ENCODE measurements at places on chromosomes 1 and 21. TPM values are rescaled to one million over a fixed set of nuclear protein-coding genes. Genes with fewer than 3 reads are reported as not detected.

The ZNF672 gene
- total RNA-seq = 20.2 TPM

The ADGRL2 gene
- total RNA-seq = 18.0 TPM

The APOBEC4 gene
- total RNA-seq = not detected

The RAB3B gene
- 2.2 TPM for total RNA-seq

- no peak for DNase-seq
Measured at GRCh38 chr1:10457875-10458274, 8.0 kb downstream of the CORT start.

DNA sequence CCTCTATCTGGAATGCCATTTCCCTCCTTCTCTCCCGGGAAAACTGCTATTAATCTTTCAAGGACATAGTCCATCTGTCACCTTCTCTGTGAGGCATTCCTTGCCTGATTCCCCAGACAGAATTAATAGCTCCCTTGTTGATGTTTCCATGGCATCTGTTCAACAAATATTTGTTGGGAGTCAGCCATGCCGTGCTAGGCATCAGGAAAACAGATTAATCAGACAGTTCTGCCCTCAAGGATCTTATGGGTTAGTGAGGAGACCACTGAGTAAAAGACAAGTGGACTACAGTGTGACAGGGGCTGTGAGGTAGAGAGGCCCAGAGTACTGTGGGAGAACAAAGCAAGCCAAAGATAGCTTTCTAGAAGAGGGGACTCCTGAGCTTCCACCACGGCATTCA lies 11.4 kb upstream of the MAGOH start:
- no peak for DNase-seq

DNA sequence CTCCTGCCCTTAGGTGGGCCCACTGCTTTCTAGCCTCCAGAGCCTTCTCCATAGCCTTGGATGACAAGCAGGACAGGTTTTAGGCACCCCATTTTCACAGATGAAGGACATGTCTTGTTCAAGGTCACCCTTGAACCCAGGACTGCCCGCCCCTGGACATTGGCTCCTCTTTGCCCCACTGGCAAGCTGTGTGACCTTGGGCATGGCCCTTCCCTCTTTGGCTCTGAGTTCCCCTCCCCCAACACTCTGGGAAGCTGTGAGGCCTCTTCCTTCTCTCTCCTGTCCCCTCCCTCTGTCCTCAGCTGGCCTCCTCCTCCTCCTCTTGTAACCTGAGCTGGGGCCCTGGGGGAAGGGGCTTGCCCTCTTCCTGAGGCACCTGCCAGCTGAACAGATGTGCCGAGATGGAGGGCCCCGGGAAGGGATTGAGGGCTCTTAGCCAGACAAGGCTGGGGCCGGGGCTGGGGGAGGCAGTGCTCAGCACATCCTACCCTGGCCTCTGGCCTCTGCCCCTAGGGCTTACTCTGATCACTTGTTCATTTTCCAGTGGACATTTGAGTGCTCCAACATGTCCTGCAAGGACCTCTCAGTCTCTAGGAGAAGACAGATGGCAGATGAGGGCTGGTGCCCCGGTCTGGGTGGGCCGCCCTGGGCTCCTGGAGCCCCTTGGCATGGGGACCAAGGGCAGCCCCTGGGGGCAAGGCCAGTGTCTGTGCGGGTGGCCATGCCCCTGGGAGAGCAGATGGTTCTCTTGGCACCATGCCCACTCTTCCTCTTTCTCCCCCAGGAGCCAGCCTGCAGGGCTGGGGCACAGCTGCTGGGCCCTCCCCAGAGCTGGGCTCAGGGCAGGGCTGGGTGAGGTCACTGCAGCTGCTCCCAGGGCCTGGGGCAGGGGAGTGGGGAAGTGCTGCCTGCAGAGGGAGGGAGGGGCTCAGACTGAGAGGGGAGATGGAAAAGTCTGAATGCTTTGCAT lies 10.7 kb downstream of the FOXO6 start:
- DNase-seq = no peak

DNA sequence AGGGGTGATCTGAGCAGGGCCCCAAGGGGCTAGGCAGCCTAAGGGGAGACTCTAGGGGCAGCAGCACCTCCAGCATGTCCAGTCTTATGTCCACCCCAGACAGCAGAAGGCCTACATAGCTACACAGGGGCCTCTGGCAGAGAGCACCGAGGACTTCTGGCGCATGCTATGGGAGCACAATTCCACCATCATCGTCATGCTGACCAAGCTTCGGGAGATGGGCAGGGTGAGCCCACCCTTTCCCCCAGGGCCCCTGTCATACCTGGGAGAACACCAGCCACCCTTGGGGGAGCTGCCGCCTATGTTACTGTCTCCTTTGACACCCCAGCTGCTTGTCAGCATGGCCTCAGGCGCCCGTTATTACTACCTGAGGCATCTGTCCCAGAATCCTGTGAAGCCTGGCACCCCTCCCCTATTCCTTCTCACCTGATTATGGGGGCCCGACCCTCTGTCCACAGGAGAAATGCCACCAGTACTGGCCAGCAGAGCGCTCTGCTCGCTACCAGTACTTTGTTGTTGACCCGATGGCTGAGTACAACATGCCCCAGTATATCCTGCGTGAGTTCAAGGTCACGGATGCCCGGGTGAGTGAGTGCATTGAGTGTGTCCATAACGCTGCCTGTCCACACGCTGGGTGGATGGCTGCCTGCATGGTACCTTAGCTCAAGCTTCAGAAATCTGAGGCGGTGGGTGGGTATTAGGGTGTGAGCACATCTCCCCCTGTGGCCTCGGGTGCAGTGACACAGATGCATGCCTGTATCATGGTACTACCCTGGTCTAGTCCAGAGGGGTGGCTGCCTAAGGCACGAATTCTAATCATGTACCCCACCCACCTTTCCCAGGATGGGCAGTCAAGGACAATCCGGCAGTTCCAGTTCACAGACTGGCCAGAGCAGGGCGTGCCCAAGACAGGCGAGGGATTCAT lies 29.7 kb upstream of the KDM4A start:
- DNase-seq = no peak

- no peak for DNase-seq
Measured at GRCh38 chr1:70727886-70728489, 316.9 kb downstream of the CTH start.

DNA sequence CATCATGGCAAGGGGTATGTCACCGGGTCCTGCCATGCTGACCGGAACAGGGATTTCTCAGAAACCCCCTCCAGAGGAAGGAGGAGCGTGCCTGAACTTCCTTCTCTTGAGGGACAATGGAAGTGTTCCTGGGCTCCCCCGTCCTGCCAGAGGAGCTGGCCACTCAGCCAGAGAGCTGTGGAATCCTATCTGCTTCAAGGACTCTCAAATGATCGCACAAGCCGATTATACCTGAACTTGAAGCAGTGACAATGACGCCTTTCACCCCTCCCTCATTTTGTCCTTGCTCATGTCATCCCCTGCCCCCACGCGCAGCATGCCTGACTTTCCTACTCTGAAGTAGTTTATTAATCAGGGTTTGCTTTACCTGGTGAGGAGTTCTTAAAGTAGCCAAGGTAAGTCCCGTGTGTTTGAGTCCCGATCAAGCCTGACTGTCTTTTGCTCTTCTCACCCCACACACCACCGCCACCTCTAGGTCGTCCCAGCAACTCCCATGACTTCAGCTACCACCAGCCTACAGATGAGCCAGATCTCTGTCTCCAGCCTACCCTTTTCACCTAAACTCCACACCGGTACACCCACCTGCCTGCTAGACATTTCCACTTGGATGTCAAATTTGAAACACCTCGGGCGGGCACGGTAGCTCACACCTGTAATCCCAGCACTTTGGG lies 25.0 kb upstream of the PRELP start:
- DNase-seq = no peak

- peak; percentile 85 for DNase-seq
Measured at GRCh38 chr1:94327001-94327690, 89.8 kb upstream of the ARHGAP29 start.

DNA sequence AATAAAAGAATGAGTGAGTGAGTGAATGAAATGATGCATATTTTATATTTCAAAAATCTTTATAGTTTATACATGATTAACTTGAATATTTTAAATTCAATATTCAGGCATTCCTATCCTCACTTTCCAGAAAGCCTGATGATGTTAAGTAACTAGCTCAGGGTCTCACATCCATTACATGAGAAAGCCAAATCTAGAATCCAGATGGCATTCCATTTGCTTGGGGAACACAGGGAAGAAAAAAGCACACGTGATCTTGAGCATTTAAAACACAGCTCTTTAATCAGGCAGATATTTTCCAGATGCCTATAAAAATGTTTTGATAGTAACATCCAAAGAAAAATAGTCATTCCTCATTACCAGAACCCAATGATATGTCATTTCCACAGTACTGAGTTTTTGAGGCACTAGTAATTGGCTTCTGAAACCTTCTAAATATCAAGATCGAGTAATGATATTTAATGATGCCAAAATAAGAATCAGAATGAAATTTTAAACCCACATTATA lies 291.9 kb downstream of the DSCAM start:
- no peak for DNase-seq

GRCh38 chr1:15460708-15461095 lies 4.2 kb downstream of the CELA2A start:
- DNase-seq = peak; percentile 16

DNA sequence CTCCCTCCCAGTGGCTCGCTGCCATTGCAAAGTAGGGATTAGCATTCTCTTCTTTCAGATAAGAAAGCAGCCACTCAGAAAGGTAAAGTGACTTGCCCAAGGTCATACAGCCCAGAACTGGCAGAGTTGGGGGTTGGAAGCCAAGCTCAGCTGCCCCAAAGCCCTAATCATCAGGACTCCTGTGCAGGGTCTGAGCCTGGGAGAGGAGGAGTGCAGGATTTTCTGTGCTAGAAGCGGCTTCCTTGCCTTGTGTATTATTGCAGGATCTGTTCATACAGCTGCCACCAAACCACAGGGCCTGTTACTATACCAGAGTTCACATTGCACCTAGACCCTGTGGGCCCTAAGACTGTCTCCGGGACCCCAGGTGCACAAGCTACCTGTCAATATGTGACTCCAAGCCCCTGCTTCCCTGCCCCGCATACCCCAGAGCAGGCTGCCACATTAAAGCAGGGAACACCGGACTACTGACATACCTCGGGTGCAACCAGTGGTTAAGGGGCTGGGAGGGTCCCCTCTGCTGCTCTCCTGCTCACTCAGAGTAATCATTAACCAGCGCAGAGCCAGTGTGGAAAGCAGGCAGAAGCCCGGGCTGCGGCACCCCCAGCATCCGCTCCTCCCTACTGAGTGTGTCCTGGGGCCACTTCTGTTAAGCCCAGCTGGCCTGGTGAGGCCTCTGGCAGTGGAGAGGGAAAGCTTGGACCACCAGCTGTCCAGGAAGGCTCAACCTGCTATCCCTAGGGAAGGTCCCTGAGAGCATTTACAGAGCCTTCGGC lies 15.8 kb downstream of the HSPG2 start:
- no peak for DNase-seq

DNA sequence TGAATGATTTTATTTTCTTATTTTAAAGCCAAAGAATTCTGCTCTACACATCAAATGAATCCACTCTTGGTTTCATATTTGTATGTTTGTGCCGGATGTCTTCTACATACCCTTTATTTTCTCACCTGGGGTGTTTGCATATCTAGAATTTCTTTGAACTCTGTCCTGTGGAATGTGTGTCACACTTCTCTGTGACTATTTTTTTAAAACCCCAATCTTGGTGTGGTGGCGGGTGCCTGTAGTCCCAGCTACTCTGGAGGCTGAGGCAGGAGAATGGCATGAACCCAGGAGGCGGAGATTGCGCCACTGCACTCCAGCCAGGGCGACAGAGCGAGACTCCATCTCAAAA lies 35.4 kb downstream of the CENPF start:
- no peak for DNase-seq

DNA sequence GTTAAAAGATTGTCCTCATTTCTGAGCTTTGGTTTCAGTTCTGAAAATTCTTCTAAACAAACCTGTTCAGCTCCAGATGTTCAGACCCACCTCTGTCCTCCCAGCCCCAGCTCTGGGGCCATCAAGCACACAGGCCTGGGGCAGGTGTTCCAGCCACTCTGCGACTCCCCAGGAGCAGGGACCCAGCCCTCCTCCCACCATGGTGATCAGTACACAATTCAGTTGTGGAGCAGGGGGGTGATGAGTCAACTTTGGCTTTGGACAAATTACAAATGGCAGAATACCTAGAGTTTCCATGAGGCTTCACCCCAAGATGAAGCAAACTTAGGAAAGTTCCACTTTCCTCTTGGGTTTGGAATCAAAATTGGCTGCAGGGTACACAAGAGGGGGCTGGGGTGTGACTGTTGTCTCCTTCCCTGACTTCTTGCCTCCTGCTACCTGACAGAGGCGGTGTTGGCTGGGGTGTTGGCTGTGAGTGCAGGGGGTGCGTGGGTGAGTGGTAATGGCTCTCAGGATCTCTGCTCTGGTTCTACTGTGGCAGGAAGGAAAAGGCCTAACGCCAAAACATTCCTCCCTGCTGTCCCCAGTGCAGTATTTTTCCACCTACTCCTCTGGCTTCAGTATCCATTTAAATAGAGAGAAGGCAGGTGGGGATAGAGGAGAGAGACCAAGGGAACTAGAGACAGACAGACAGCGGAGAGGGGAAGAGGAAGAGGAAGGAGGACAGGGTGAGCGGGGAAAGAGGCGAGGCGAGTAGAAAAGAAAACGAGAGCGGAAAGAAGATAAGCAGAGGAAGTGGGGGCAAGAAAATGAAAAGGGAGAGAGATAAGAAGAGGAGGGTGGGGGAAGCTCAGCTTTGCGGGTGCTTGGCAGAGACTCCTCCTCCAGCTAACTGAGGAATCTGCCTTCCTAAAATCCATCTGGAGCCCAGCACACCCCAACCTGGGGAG lies 20.6 kb upstream of the LRRN2 start:
- no peak for DNase-seq

DNA sequence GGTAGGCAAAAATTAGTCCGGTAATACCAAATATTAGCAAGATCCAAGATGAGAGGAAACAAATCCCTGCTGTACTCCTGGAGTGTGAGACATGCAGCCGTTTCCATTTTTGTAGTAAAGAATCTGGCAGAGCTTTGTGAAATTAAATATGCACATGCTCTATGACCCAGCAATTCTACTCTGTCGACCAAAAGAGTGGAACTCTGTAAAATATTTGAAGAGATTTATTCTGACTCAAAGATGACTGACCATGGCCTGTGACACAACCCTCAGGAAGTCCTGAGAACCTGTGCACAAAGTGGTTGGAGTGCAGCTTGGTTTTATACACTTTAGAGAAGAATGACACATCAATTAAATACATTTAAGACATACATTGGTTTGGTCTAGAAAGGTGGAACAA lies 16.2 kb downstream of the HAX1 start:
- DNase-seq = no peak

- no peak for DNase-seq
Measured at GRCh38 chr1:109625176-109625575, 5.5 kb downstream of the AMPD2 start.

DNA sequence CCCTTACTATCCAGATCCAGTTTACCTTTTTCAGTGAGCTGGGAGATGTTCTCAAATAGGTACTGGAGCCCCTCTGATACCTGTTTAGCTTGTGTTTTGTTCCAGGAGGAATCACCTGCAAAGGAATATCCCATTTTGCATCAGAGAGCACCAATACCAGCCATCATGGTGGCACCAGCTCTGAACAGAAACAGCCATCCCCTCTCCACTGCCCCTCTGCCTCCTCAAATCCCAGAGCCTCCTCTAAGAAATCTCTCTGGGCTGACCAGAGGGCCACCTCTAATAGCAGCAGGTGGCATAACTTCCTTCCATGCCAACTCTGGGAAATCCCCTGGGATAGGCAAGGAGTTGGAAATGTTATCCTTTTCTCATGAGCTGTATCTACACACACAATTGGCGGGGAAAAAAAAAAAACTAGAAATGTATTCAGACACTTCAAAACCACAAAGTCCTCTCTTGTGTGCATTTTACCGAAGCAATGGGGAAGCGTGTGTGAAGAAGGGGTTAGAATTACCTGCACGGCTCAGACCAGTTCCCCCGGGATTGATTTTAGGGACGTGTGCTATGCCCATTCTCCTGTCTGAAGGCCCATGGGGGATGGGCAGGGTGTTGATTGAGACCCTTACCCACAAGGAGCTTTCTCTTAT lies 2.4 kb downstream of the PGLYRP4 start:
- DNase-seq = no peak

- peak; percentile 67 for DNase-seq
Measured at GRCh38 chr1:84504580-84505492, 1.4 kb upstream of the SPATA1 start.
